NCI-H2171 (cell line): ENCODE measurements at places on chromosomes 13 and 19.

- no peak for DNase-seq
Measured at GRCh38 chr19:45385392-45386221, 15.2 kb upstream of the ERCC2 start.

DNA sequence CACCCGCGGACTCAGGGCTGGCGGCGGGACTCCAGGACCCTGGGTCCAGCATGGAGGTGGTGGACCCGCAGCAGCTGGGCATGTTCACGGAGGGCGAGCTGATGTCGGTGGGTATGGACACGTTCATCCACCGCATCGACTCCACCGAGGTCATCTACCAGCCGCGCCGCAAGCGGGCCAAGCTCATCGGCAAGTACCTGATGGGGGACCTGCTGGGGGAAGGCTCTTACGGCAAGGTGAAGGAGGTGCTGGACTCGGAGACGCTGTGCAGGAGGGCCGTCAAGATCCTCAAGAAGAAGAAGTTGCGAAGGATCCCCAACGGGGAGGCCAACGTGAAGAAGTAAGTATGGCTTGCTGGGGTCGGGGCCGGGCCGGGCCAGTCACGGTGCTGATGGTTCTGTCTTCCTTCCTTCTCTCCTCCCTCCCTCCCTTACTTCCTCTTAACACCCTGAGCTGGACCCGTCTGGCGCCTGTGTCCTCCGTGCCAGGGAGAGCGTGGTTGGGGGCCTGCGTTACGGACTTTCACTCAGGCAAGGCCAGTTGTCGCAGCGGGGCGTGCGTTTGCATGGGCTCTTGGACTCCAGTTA is 1.4 kb downstream of the STK11 start:
- no peak for DNase-seq

GRCh38 chr13:109707044-109707741 is 79.2 kb downstream of the IRS2 start:
- DNase-seq = peak; percentile 95

- DNase-seq = no peak
Measured at GRCh38 chr19:9431475-9431874, 3.9 kb downstream of the ZNF266 start.

GRCh38 chr13:72199640-72200039 is 332.6 kb upstream of the DACH1 start:
- no peak for DNase-seq

GRCh38 chr19:8877854-8878705 is 45.9 kb downstream of the MBD3L1 start:
- peak; percentile 13 for DNase-seq

DNA sequence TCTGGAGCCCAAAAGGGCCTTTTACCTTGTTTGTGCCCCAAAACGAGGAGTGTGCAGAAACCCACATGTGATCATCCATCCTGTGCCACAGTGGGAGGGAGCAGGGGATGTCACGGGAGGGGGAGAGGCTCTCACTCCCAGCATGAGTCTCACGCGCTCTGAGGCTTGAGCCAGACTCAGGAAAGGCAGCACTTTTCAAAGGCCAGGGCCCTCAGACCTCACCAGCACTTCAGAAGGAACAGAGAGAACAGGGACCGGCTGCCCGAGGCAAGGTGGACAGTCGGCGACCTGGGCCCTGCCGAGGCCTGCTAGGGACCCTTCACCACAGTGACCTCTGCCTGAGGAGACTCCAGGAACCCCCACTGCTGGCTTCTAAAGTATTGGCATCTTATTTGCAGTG is 71.7 kb upstream of the WASF3 start:
- DNase-seq = no peak

DNA sequence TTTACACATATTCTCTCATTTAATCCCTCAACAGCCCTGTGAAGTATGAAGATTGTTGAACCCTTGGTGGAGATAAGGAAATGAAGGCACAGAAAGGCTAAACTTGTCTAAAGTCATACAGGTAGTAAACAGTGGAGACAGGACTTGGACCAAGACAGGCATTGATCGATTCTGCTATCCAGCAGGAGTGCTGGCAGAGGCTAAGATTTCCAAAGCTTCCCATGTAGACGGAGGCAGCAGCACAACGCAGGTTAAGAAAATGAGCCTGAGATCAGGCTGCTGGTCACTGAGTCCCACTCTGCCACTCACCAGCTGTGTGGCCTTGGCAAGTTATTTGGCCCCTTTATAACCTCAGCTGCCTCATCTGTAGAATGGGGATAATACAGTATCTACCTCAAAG is 85.4 kb upstream of the SLC15A1 start:
- no peak for DNase-seq

GRCh38 chr13:64934569-64935362 is 2295.4 kb downstream of the PCDH9 start:
- no peak for DNase-seq

- no peak for DNase-seq
Measured at GRCh38 chr19:4038661-4039423, 27.9 kb downstream of the ZBTB7A start.

- no peak for DNase-seq
Measured at GRCh38 chr13:21318891-21319532, 140.1 kb downstream of the ZDHHC20 start.

GRCh38 chr19:19211499-19212420 is at the start of gene NCAN:
Gene NCAN, plus strand, starts transcription at chr19:19211958. Its CDS starts 4,996 bp downstream, at chr19:19216954.
- no peak for DNase-seq

GRCh38 chr19:51822325-51822724 is 27.4 kb downstream of the FPR3 start:
- DNase-seq = no peak

DNA sequence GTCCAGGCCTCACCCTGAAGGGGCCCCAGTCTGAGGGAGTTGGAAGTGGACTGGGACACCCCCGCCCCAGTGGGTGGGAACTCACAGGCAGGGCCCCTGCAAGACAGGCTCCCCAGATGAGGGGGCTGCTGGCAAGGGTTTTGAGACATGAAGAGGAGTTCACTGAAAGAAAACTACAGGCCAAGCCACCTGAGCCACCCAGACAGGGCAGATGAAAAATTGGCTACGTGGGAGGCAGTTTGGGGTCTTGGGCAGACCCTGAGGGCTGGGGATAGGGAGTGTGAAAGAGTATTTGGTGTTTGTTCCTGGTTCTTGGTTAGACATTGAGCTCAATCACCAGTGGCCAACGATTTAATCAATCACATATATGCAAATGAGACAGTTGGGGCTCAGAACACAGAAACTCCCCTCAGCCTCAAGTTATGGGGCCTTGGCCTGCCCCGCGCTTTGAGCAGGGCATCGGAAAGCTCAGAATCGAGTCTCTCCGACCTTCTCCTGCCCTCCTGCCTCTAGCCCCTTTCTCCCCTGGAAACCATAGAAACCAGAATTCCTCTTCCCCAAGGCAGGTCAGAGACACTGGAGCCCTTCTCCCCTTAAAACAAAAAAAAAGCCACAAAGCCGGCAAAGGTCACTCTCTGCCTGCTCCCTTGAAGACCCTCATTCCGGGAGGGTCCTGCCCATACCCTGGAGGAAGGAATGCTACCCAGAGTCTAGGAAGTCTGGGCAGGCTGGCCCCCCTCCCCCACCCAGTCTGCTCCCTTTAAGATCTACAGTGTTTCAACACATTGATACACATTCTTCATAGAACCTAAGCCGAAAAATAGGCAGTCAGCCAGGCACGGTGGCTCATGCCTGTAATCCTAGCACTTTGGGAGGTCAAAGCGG is 1.3 kb upstream of the ISYNA1 start:
- no peak for DNase-seq

DNA sequence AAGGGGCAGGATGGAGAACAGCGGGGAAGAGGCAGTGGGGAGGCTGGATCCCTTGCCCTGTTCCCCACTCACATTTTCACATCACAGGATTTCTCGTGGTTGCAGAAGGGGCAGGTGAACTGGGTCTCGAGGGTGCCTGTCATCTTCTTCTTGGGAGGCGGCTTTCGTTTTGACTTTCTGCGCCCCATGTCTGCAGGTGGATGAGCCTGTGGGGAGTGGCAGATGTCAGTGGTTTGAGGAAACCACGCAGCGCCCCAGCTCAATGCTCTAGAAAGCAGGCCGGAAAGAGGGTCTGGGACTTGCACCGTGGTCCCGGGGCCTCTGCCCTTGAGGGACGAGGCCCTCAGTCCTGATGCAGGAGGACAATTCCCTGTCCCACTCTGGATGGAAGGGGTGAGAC is 4.9 kb downstream of the ELOF1 start:
- DNase-seq = no peak

DNA sequence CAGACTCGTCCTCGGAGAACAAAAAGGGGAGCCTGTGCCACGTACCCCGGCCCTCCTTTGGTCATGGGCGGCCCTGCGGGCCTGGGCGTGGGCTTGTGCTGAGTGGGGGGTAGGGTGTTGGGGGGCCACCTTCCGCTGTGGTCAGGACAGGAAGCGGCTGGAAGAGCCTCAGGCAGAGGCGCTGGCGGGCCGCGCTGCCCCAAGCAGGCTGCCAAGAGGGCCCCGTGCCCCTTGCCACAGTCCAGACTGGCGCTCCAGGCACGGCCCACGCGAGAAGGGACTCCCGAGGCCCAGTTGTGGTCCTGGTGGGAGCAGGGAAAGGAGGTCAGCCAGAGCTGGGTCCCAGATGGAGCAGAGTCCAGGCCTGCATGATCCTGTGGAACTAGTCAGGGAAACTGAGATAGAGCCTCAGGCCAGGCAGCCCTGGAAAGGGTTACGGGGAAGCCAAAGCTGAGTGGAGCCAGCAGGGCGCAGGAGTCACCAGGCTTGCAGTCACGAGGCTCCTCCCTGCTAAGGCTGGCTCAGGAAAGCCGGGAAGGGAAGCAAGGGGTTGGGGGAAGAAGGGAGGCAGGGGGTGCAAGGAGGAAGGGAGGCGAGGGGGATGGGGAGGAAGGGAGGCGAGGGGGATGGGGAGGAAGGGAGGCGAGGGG is 135.0 kb downstream of the CRYL1 start:
- DNase-seq = no peak

DNA sequence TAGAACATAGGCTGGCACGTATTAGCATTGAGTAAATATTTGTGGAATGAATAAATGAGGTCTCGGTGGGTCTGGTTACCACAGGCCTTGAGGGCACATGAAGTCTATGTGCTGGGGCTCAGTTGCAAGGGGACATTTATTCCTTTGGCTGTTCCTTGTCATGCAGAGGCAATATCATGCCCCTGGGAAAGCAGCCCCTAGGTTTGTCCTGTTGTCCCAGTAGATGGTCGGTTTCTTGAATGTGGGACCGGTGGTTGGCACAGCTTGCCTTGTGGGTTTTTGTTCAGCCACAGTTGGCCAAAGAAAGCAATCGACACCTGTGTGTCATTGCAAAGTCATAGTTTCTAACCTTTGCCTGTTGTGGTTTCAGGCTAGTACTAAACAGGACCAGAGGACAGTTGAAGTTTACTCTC is 24.7 kb upstream of the GPR183 start:
- DNase-seq = no peak

GRCh38 chr19:54430306-54431254 is 15.3 kb downstream of the TTYH1 start:
- DNase-seq = no peak

DNA sequence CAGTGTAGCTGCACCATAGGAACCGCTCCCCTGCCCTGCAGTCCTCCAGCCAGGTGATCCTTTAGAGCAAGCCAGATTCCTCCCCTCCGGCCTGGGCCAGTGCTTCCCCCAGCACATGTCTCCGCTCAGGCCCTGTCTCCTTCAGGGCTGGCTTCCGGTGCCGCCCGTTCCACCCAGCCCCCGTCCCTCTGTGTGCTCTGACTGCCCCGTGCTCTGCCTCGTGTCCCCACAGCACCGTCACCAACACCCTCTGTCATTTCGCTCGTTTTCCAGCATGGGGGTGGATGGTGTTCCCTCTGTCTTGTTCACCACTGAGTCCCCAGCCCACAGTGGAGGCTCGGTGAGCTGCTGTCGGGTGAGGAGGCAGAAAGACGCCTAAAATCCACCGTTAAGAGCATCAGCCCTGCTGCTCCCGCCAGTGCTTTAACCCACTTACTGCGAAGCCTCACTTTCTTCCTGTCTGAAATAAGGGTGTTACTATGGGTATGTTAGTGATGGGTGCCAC is 54.5 kb downstream of the TSSK6 start:
- no peak for DNase-seq

GRCh38 chr19:34471906-34472700 is 9.5 kb upstream of the WTIP start:
- no peak for DNase-seq

- DNase-seq = no peak
Measured at GRCh38 chr13:52449331-52450011, 963 bp downstream of the VPS36 start.

DNA sequence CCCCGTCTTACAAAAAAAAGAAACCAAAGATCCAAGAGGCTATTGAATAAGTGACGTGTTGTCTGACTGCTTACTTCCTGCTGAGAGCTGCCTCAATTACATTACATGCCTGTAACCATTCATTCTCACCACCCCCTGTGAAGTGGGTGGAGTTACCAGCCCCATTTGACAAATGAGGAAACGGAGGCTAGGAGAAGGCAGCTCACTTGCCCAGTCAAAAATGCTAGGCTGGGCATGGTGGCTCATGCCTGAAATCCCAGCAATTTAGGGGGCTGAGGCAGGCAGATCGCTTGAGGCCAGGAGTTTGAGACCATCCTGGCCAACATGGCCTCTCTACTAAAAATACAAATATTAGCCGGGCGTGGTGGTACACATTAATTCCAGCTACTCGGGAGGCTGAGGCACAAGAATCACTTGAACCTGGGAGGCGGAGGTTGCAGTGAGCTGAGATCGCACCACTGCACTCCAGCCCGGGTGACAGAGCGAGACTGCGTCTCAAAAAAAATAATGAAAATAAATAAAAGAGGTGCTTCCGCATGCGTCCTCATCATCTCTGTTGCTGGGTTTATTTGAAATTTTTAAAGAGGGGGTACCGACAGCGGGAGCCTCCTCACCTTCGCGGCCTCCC is 499 bp downstream of the LSM7 start:
- DNase-seq = no peak

DNA sequence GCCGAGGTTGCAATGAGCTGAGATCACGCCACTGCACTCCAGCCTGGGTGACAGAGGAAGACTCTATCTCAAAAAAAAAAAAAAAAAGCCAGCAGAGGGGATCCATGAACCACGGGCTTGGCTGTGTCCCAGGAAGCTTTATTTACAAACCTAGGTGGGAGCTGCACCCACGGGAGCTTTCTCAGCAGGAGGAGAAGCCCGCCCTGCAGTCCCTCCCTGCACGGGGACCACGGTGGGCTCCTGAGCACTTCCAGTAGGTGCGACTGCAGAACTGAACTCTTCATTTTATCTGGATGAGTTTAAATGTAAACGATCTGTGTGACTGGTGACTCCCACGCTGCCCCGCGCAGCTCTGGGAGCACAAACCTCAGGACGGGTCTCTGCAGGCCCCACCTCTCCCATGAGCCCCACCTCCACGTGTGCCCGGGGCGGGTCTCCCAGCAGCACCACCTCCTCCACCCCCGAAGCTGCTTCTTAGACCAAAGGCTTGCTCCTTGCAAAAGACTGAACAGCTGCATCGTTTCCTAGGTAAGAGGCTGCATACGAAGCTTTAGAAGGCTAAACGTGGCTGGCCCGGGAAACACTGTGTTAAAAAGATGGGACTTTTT is 66.4 kb downstream of the SPACA7 start:
- no peak for DNase-seq
